ENCODE measurements at places on chromosomes 4 and X. TPM values are rescaled to one million over a fixed set of nuclear protein-coding genes. Genes with fewer than 3 reads are reported as not detected.

Gene KCTD8
- 9.5 TPM for total RNA-seq

Gene SATL1
- 2.9 TPM for total RNA-seq

Gene RTL3
- total RNA-seq, result 0.28 TPM

Gene IGSF1
- 8.0 TPM for total RNA-seq

Gene PFKFB1
- total RNA-seq, result 0.96 TPM
